Cerebellar nuclear complex (tissue), 1 donor: ENCODE measurements at places on chromosomes 13 and 19.

DNA sequence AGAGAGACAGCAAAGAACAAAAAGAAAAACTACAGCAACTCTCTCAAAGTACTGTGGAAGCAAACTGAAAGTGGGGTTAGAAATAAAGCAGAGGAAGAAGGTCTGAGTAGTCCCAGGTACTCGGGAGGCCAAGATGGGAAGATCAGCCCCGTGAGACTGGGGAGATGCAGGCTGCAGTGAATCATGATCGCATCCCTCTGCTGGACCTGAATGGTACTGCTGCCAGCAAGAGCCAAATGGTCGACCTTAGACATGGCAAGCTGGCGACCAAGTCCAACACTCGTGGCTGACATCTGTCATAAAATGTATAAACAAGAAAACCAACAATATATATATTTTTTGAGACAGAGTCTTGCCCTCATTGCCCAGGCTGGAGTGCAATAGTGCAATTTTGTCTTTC is 33.7 kb upstream of the ZNF724 start:
- DNase-seq: no peak

DNA sequence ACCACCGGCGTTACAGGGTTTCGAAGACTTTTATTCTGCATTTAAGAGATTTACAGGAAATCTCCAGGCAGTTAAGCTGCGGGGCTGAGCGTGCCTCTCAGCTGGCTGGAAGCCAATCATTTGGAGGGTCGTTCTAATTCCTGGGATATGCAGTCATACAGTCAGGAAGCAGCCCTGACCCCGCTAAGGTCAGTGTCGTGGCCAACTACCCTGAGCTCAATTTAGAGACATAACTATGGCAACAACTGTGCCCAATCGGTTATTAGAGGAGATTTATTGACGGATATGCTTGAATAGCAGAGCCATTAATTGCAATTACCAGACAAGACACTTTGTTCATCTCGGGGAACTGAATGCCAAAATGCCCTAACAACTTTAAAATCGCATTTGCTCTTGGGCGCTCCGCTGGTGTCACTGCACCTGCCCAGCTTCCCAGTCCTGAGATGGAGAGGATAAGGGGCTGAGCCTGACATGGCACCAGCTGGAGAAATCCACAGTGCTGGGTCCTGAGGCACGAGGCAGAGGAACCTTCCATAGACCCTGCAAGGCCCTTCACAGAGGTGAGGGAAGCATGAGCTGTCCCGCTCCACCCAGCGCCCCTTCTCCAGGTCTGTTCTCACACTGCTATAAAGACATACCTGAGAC is 15.1 kb upstream of the ZNF507 start:
- DNase-seq: no peak

- DNase-seq: no peak
These were observed at the start of gene R3HDM4 for GRCh38 chr19:913080-913748. R3HDM4 (minus strand) TSS chr19:913219; CDS start chr19:913157, 62 bp downstream.

GRCh38 chr13:30786648-30787047 is 51.3 kb downstream of the ALOX5AP start:
- DNase-seq: no peak

DNA sequence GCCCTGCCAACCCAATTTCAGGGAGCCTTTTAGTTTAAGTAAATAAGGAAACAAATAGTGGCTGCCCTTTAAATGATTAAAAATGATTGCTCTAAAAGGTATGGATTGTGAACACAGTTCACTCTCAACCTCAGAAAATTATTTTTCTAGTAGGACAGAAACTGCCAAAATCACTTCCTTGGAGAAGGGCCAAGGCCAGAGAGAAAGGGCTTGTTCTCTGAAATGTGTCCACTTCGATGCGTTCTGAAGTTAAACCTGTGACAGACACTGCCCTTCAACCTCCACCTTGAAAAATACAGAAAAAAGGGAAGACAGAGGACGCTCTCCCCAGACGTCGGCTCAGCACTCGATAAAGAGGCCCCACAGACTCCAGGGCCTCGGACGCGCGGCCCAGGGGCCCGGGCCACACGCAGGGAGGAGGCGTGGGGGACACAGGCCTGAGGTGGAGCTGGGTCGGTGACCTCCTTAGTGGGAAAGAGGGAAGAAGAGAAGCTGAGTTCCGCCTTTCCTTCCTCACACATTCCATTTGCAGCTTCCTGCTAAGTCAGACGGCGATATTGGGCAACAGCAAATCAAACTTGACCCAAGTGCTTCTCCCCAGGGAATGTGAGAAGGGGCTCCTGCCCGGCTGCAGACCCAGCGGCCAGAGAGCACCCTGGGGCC is 63.6 kb downstream of the RASA3 start:
- DNase-seq: no peak

- DNase-seq: no peak
These were observed 78.0 kb downstream of the MAP4K1 start for GRCh38 chr19:38539751-38540150.

DNA sequence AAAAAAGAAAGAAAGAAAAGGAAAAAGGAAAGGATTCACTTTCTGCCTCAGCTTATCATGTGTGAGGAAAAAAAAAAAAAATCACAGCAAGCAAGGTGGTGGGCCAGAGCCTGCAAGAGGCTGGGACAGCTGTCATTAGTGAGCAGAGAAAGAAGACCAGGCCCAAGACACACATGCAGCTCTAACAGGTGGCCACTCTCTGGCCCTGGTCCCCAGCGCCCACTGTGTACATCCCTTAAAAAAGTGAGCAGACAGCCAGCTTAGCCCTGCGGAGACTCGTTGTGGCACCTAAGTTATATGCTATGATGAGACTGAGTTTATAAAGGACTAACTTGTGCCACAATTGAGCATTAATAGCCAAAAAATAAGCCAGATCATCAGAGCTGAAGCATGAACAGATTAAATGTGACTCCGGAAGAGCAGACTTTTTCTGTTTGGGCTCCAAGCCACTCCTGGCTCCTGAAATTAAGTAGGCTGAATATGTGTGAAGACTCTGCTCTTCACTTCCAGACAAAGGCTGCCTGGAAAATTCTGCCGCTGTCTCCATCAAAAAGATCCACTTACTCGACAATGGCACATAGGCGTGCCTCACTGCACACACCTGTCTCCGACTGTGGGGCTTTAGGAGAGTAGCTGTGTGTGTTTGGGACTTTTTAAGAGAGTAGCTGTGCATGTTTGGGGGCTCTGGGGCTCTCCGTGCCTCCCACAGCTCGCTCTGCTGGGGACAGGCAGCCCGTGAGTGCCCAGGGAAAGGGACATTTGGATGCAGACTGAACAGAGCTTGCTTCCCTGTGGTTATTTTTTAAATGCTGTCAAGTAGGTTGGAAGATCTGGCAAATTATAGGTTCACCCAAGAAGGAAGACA is 55.0 kb downstream of the LATS2 start:
- no peak for DNase-seq

GRCh38 chr19:37920591-37921450 is 13.8 kb downstream of the SIPA1L3 start:
- no peak for DNase-seq

- peak; percentile 86 for DNase-seq
These were observed 112.1 kb downstream of the ZIC5 start for GRCh38 chr13:99859178-99860177.

DNA sequence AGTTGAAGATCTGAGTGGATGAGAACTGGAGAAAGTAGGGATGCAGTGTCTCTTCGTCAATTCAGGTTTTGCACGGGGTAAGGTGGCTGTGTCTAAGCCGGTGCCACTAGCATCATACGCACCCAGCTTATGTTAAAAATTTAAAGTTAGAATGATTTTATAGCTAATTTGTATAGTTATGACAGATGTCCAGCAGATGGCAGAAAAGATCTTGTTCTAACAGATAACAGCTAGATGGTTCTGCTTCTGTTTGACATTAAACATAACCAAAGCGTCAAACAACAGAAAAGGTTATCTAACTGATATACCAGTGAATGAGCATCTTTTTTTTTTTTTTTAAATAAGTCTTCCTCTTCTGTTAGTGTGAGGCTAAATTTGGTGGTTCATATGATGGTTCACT is 18.8 kb upstream of the EDDM13 start:
- DNase-seq: no peak

DNA sequence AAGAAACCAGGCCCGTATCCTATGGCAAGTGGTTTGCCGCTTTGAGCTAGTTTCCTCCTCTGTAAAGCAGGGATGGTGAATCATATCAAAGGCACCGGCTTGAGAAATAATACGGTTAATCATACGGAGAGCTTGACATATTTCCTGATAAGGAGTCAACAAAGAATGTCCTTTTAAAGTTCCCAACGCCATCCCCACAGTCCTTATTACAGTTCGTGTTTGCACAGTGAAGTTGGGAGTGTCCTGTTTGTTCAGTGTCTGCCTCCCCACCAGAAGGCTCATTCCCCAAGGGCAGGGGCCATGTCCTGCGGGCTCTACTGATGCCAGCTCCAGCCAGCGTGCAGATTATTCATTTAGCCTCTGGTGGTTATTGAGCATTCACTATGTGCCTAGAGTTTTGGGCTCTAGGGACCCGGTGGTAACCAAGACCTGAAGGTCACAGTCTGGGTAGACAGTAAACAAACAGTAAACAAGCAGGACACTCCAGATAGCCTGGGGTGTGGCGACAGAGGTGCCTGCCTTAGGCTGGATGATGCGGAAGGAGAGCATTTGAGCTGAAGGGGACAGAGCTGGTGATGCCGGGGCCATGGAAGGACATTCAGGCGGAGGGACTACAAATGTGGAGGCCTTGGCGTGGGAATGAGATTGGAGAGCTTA is 6.3 kb downstream of the GRAMD1A start:
- no peak for DNase-seq

- DNase-seq: no peak
These were observed 316.2 kb downstream of the MTUS2 start for GRCh38 chr13:29136341-29136740.

GRCh38 chr13:100987948-100988347 is 313.4 kb upstream of the TMTC4 start:
- no peak for DNase-seq

- no peak for DNase-seq
These were observed 78.4 kb downstream of the IRS2 start for GRCh38 chr13:109707742-109708617.

DNA sequence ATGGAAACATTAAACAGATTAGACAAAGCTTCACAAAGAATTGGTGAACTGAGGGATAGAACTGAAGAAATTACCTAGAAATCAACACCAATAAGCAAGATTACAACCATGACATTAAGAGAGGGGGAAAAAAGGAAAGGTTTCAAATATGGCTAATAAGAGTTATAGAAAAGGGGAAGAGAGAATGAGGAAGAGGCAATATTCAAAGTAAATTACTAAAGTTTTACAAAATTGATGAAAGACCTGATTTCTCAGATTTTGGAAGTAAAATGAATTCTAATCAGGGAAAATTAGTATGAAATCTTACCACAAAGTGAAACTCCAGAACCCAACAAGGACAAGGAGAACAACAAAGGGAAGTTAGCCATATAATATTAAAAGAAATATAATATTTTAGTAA is 187.4 kb downstream of the NBEA start:
- no peak for DNase-seq

DNA sequence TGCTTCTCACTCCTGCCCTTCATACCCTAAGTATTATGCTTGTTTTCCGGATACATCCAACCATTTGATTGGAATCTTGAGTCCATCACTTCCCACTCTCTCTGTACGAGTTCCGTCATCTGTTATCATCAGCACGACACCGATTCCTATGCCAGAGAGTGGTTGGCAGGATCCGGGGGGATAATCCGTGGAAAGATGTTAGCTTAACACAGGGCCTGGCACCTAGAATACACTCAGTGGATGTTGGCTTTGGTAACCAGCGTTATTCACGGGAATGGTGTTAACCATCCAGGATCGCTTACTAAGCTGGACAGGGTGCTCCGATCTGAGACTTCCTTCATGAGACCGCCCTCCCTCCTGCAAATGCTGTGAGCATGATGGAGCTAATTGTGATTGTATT is 12.4 kb downstream of the VSTM2B start:
- DNase-seq: no peak

DNA sequence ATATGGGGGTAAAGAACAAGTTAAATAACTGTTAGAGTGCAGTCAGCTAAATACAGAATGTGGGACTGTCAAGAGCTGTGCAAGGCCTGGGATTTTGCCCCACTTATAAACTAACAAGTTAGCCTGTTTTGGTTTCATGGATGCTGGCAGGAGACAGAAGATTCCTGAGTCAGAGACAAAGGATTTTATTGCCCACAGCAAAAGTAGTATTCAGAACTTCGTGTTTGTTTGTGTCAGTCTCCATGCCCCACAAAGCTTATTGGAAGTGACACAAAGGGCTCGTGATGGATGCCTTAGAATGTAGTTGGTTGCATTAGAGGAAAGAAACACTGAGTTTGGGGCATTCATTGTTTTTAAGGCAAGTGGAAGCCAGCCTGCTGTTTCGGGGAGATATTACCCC is 22.2 kb upstream of the SPRYD7 start:
- no peak for DNase-seq

DNA sequence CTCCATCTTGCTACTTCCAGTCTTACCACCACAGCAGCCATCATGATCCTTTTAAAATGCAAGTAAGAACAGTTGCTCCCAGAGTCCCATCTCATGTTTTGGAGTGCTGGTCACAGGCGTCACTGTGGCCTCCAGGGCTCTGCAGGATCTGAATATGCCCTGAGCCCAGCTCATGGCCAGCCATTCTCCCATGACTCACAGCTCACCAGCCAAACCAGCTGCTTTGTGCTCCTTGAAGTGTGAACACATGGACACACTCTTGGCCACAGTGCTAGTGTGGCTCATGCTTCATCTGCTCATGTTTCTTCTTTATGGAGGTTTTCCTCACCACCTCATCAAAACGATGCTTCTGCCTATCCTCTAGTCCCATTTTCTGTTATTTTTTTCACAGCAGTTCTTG is 466.5 kb downstream of the UQCRFS1 start:
- DNase-seq: no peak

GRCh38 chr13:67421475-67421874 is 191.3 kb upstream of the PCDH9 start:
- no peak for DNase-seq

DNA sequence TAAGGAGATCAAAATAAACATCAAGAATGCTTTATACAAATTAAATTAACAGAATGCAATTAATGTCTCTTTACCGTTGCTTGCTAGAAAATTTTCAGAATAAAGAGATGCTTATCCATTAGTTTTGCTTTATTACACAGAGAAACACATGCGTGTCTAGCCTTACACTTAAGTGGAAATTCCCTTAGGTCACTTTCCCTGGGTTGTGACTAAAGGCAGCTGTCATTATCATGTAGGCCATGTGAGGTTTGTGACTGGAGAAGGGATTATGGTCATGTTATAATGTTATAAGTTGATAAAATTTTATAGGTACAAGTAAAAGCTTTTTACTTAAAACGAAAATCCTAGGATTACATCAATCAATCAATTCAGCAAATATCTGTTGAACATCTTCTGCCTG is 121.0 kb downstream of the KCNRG start:
- DNase-seq: no peak

- no peak for DNase-seq
These were observed 4.9 kb downstream of the ACTMAP start for GRCh38 chr19:40745402-40745780.

- DNase-seq: no peak
These were observed 21.0 kb upstream of the HOMER3 start for GRCh38 chr19:18961767-18962620.

GRCh38 chr19:10430505-10431253 is 10.3 kb downstream of the PDE4A start:
- no peak for DNase-seq

- DNase-seq: no peak
These were observed 89.6 kb upstream of the ANKRD10 start for GRCh38 chr13:111004444-111004843.
